Activated naive CD4-positive, alpha-beta T cell treated with Interleukin-2 at 50 U/mL for 16 hours (primary cell): ENCODE measurements at places on chromosomes 3 and 15.
A peak's percentile ranks its signal among the peaks of the same experiment; 100 is the strongest.

- DNase-seq: no peak
Observed at GRCh38 chr3:189921770-189922169, 198.9 kb downstream of the P3H2 start.

- DNase-seq: no peak
Observed at GRCh38 chr3:23455775-23456174, 252.6 kb downstream of the UBE2E2 start.

GRCh38 chr3:46399557-46399956 is 7.3 kb downstream of the CCR5AS start:
- no peak for DNase-seq

DNA sequence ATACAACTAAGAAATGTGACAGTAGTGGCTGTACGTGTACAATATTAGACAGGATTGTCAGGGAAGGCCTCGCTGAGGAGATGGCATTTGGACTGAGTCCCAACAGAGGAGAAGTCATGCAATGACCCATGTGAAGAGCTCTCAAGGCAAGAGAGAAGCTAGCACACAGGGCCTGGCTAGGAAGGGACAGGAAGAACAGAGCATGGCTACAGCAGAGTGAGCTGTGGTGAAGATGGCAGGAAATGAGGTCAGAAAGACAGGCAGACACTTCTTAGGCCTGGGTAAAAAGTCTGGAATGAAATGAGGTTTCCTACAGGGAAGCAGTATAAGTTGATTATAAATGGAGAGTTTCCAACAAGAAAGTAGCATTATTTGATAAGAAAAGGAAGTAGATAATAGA is 33.2 kb upstream of the LEKR1 start:
- DNase-seq: no peak

GRCh38 chr15:100438570-100438969 is 90.2 kb downstream of the CERS3 start:
- DNase-seq: no peak

DNA sequence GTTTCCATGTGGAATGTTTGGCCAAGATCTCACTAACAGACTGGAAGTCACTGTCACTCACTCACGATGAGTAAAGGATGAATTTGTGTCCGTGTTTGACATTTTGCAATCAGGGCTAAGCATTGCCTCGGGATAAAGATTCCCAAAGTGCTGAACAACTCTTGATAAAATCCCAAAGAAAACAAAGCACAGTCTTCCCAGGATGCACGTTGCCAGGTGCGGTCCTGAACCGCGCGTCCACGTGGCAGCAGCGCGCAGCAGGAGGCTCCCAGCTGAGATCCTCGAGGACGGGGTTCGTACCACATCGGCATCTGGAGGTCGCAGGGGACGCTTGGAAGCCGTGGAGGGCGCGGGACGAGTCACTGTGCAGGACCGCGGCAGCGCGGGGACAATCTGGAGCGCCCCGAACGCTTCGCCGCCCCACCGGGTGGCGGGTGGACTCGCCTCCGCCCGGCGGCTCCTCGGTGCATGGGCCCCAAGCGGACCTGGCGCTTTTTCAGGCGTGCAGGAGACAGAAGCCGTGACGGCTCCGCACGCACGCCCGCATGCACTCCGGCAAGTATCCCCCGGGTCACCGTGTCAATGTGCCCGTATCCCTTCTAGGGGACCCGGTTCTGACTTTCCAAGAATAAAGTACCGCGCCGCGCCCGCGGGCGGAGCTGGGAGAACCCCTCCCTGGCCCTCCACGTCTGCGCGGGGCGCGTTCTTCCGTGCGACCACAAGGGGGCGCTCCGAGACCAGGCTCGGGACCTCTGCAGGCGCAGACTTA is 17.7 kb downstream of the CPN2 start:
- DNase-seq: peak; percentile 90

- DNase-seq: no peak
Observed at GRCh38 chr15:34987609-34988026, 469 bp downstream of the ZNF770 start.

GRCh38 chr3:69699183-69699582 is 40.1 kb upstream of the MITF start:
- DNase-seq: no peak

GRCh38 chr15:49238342-49238741 is 68.3 kb downstream of the GALK2 start:
- DNase-seq: no peak

GRCh38 chr3:42991341-42992315 is 12.5 kb downstream of the GASK1A start:
- no peak for DNase-seq

GRCh38 chr3:13391308-13391707 is 28.8 kb downstream of the NUP210 start:
- DNase-seq: peak; percentile 23

DNA sequence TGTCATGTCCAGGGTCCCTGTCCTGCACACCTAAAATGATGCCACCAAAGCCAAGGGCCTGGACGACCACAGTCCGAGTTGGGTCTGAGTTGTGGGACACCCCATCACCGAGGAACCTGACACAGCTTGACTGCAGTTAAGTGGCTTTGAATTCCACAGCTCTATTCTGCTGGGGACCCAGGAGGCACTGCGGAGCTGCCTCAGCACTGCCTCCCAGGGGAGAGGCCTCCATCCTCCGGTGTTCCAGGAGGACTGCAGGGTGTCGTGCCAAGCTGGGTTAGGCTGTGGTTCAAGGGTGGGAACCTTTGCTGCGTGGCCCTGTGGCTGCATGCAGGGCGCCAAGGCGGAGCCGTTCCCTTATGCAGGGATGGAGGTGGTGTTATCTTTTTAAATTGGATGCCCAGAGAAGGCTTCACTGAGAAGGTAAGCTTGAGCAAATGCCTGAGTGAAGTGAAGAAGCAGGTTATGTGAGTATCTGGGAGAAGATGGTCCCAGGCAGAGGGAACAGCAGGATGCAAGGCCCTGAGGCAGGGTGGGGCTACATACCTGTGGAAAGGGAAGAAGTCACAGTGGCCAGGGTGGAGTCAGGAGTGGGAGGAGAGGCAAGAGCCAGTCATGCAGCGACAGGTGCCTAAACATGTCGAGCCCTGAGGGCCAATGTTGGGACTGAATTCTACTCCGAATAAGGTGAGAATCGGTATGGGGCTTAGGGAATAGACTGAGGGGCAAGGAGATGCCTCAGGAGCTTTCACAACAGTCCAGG is 144.8 kb downstream of the TPRA1 start:
- no peak for DNase-seq

DNA sequence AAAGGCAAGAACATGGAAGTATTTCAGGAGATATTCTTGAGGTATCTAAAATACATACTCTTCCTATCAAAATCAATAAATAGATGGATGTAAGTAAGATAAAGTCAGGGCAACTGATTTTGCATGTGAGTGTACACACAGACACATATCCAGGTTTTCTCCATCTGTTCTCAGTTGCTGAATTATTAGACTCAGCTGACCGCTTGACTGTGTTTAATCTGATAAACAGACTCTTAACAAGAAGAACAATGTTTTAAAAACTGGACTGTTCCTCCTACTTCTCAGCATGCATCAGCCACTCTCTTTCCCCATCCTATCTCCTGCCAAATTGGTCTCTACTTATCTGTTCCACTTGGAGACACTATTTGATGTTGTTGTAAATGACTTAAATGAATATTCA is 73.5 kb downstream of the GOLGA8G start:
- no peak for DNase-seq

GRCh38 chr3:196339493-196340254 is 1.5 kb upstream of the TM4SF19 start:
- DNase-seq: no peak

DNA sequence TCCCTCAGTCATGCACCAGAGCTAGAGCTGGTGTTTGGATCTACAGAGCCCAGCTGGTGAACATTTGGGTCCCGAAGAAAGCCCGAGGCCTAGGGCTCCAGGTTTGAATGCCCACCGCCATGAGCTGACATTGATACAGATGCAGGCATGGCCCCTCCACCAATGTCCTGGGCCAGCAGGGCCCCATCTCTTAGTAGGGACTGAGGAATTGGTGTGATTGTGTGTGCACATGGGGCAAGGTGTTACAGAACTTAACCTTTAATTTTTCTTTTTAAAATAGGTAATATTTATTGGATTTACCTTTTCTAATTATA is 11.0 kb downstream of the PODXL2 start:
- no peak for DNase-seq

DNA sequence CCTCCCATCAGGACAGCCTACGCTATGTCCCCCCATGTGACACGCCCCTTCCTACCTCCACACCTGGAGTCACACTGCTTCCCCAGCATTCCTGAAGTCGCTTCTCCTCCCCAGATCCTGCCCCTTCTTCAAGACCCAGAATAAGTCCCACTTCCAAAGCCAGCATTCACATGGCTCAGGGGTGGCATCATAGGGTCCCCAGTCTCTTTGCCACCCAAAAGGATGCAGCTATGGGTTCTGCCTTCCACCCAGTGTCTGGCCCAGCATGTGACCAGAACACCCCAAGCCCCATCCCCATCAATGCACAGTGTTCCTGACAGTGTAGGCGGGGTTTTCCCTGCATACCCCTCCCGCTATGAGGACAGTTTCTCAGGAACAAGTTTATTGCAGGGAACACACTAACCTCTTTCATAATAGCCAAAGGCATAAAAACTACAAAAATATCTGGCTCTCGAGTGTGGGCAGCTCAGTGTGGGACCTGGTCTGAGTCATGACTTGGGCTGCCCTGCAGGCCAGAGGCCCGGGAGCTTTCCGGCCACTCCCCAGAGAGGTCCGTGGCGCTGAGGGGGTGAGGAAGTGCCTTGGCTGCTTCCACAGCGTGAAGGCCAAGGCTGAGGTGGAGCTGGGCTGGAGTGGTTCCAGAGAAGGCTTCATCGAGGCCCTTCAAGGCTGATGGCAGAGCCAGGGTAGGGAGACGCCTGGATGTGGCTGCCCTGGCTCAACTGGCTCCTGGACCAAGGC is 5.8 kb downstream of the ISLR start:
- no peak for DNase-seq

- no peak for DNase-seq
Observed at GRCh38 chr3:170109579-170110293, 71.8 kb downstream of the PHC3 start.

DNA sequence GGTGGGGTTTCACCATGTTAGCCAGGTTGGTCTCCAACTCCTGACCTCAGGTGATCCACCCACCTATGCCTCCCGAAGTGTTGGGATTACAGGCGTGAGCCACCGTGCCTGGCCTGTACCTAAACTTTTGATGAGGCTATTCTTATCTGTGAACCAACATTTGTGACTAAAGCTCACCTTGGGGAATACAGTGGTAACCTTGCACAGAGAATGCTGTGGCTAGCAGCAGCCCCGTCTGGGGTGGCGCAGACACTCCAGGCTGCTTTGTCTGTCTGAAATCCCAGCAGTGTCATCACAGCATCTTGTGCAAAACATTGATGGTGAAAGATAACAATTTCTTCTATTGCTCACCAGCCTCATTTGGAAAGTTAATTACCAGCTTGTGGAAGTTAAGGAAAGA is 58.9 kb downstream of the CMTM8 start:
- peak; percentile 57 for DNase-seq

DNA sequence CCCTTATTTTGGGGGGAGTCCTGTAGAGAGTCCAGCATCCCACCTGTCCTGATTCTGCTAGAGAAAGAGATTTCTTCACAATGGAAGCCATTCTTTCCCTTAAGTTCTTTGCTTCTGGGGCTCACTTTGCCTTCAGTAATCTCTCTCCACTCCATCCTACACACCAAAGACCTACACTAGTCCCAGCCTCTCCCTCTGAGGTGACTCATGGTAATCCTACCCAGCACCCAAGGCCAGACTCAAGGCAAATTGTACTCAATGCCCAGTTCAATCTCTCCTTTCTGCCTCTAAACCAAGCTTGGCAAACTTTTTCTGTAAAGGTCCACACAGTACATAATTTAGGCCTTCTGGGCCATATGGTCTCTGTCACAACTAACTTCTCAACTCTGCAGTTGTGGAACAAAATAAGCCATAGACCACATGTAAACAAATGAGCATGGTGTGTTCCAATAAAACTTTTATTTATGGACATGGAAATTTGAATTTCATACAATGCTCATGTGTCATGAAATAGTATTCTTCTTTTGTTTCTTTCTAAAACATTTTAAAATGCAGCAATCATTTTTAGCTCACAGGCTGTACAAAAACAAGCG is 72.5 kb downstream of the MRPL46 start:
- no peak for DNase-seq

GRCh38 chr3:196117809-196118208 is 35.9 kb upstream of the TFRC start:
- no peak for DNase-seq

- no peak for DNase-seq
Observed at GRCh38 chr3:66457252-66457651, 43.6 kb downstream of the LRIG1 start.

DNA sequence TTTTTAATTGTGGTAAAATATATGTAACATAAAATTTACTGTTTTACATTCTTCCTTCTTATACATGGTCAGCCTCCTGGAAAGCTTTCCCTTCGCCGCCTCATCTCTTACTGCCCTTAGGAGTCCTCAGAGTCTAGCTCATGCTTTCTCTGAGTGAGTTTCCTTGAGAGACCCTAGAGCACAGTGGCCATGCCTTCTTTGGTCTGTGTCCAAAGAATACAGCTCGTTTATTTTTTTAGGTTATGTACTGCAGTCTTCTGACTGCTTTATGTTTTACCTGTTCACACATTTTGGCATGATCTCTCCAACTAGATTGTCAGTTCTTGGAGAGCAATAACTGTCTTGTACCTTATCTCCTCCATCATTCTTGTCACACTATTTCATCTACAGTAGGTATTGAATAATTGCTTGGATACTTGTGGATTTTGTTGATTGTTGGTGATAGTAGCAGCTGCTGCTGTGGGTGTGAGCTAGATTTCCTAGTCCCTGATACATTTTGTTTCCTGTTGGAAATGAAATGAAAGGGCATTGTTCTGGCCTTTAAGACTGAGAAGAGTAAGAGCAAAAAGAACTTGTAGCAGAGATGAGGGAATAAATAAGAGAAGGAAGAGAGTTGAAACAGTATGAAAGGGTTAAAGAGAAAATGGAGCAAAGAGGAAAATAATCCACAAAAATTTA is 10.9 kb downstream of the ARIH2 start:
- DNase-seq: no peak

DNA sequence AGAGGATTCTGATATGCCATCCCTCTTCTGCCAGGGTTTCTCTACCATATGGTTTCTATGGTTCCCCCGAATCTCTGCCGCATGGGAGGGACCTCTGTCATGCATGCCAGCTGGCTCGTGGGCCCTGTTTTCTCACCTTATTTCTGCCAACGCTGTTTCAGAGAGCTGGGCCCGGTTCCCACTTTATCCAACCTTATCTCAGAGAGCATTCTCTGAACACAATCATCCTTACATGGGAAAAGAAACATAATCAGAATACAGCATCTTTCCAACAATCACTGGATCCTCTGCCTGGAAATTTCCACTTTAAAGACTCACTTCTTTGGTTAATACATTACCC is 234.5 kb upstream of the ZBTB20 start:
- no peak for DNase-seq

- DNase-seq: no peak
Observed at GRCh38 chr15:63986751-63987341, 59.4 kb downstream of the DAPK2 start.

DNA sequence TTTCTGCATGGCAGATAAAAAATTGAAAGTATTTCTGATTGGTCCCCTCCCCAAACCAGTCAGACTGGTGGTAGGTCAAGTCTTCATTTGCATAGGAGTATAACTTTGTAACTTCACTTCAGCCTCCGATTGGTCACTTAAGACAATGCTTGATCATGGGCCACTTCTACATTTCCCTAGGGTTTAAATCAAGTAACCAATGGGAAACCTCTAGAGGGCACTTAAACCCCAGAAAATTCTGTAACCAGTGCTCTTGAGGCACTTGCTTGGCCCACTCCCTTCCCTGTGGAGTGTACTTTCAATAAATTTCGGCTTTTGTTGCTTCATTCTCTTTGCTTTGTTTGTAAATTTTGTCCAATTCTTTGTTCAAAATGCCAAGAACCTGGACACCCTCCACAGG is 225.5 kb downstream of the ARPP21 start:
- DNase-seq: no peak
